ENCODE measurements at places on chromosomes 1 and 21. TPM values are rescaled to one million over a fixed set of nuclear protein-coding genes. Genes with fewer than 3 reads are reported as not detected.

Gene SEMA4A
- total RNA-seq, result 24.1 TPM

DNA sequence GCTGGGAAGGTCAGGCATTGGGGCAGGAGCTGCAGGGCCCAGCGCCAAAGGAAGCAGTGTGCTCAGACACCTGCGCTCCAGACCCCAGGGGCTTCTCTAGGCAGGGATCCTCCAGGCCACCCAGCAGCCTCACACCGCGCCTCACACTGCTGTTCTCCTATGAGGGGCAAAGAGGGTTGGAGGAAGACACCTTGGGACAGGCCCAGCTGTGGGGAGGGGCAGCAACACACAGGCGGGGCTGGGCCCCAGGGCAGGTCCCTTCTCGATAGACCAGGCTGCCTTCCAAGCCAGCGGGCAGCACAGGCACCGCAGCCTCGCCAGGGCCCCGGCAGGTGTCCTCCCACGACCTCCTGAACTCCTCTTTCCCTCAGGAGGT is 20.7 kb upstream of the PRSS38 start:
- H3K36me3 ChIP-seq, result no peaks in the 10 kb centered on the region
- H3K4me3 ChIP-seq, result peak overlapping the region; percentile 7
- H3K27me3 ChIP-seq, result no peaks in the 10 kb centered on the region
- no peak for DNase-seq

DNA sequence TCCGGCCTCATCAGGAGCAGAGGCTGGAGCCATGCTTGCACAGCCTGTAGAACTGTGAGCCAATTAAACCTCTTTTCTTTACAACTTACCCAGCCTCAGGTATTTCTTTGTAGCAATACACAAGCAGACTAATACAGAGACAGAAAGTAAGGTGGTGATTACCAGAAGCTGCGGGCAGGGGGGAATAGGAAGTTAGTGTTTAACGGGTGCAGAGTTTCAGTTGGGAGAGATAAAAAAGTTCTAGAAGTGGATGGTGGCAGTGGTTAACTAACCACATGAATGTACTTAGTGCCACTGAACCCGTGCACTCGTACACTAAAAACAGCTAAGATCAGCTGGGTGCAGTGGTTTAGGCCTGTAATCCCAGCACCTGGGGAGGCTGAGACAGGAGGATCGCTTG is 80.4 kb upstream of the TARDBP start:
- no peaks in the 10 kb centered on the region for H3K4me1 ChIP-seq
- no peak overlapping the region for H3K4me3 ChIP-seq
- DNase-seq, result no peak
- no peak overlapping the region for H3K27ac ChIP-seq

Gene NPHP4
- total RNA-seq, result 6.3 TPM

DNA sequence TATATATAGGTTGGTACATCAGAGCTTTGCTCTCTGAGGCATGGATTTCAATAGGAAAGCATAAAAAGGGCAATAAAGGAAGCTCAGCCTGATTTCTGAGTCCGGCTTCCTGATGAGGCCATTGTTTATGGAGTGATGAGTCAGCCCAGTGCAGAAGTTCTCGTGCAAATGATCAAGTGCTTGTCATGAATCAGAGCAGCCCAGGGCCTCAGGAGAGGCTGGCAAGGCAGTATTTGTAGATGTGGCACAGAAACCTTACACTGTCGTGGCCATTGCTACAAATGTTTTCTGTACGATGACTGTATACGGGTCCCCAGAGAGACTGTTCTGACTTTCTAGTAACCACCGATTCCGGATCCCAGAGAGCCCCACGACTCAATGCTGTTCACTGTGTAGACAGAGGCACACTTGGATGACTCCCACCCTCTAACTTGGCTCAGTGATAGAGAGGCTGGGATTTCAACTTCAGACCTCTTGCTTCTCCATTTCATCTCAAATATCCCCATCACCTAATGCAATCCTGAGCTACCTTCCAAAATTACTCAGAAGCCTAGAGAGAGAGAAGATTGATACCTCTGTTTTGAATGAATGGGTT is 26.8 kb downstream of the UMODL1 start:
- H3K4me1 ChIP-seq, result peaks cover 27% of the 10 kb centered on the region
- DNase-seq, result no peak
- no peak overlapping the region for H3K4me3 ChIP-seq

GRCh38 chr1:176193023-176193422 is 14.1 kb downstream of the COP1 start:
- H3K36me3 ChIP-seq, result no peaks in the 10 kb centered on the region

GRCh38 chr1:176989754-176990153 is 174.8 kb downstream of the ASTN1 start:
- H3K27me3 ChIP-seq, result no peaks in the 10 kb centered on the region
- no peaks in the 10 kb centered on the region for H3K4me1 ChIP-seq
- no peaks in the 10 kb centered on the region for H3K36me3 ChIP-seq
- no peak for DNase-seq
- H3K4me3 ChIP-seq, result no peak overlapping the region

Gene AHCTF1
- total RNA-seq, result 33.1 TPM

DNA sequence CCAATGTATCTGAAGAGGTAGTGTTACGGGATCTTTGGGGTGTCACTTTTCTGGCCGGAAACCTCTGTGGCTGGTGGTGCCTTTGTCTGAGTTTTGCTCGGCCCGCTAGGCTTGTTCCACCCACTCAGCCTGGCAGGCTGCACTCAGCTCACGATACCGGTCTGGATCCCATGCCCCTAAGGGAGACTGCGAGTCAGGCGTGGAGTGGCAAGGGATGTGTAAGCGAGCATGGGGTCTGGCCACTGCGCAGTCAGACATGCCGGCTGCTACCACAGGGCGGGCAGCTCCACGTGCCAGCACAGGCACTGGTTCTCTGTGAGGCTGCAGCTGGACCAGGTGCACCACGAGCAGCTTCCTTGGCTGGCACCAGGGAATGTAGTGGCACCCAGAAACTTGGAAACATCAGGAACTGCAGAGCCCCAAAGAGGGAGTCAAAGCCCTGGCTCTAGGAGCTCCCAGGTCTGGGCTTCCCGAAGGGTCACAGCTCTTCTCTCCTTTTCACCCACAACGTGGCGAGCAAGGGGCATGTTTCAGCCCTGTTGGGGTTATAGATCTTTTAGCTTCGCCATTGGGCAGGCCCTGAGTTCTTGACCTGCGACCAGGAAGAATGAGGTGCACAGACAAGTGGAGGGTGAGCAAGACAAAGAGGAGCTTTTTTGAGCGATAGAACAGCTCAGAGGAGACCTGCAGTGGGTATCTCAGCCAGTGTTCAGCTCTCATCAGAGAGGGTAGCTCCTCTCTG is 23.8 kb upstream of the LRRC8C start:
- no peak overlapping the region for H3K27ac ChIP-seq
- H3K4me1 ChIP-seq, result peaks cover 59% of the 10 kb centered on the region
- no peaks in the 10 kb centered on the region for H3K27me3 ChIP-seq

Gene RGS7
- not detected for total RNA-seq

DNA sequence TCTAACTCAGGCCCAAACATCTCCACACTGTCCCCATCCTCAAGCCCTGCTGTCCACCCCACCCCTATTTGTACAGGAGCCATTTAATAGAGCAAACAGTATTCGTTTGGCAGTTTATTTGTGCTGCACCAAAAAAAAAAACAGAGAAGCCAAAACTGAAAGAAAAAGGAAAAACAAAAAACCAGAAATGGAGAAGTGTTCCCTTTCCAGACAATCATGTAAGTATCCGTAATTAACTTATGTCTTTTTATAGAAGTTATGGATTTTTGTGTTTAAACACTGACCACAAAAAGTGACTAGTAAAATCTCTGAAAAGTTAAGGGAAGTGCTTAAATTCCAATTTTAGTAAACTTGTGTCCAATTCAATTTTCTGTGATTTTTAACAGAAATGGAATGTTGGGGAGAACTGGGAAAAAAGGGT is 40.4 kb upstream of the ZBTB18 start:
- peaks cover 15% of the 10 kb centered on the region for H3K4me1 ChIP-seq
- no peak for DNase-seq
- H3K4me3 ChIP-seq, result no peak overlapping the region
- no peaks in the 10 kb centered on the region for H3K36me3 ChIP-seq

GRCh38 chr1:12040457-12041051 is 21.3 kb downstream of the MIIP start:
- no peaks in the 10 kb centered on the region for H3K36me3 ChIP-seq
- no peaks in the 10 kb centered on the region for H3K4me1 ChIP-seq
- no peak overlapping the region for H3K4me3 ChIP-seq
- DNase-seq, result no peak
- no peak overlapping the region for H3K27ac ChIP-seq

DNA sequence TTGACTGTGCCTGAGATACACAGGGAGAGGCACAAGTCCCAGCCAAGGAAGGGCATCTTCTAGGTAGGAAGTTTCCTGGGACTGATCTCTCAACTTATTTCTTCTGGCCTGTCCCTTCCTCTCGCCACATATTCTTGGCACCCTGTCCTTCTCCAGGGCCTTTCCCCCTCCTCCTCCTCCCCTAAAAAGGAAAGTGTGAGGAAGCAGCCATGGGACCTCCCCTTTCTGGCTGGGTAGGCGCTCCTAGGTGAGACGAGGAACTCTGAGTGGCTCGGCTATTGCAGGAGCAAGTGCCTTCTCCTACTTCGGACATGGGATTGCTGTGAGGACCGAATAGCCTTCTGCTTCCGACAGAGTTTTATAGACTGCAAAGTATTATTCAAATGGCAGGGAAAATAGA is 15.5 kb upstream of the MTARC2 start:
- no peak overlapping the region for H3K4me3 ChIP-seq
- H3K36me3 ChIP-seq, result no peaks in the 10 kb centered on the region
- H3K27me3 ChIP-seq, result no peaks in the 10 kb centered on the region
- H3K4me1 ChIP-seq, result peaks cover 4% of the 10 kb centered on the region

Gene COL8A2
- 4.1 TPM for total RNA-seq

DNA sequence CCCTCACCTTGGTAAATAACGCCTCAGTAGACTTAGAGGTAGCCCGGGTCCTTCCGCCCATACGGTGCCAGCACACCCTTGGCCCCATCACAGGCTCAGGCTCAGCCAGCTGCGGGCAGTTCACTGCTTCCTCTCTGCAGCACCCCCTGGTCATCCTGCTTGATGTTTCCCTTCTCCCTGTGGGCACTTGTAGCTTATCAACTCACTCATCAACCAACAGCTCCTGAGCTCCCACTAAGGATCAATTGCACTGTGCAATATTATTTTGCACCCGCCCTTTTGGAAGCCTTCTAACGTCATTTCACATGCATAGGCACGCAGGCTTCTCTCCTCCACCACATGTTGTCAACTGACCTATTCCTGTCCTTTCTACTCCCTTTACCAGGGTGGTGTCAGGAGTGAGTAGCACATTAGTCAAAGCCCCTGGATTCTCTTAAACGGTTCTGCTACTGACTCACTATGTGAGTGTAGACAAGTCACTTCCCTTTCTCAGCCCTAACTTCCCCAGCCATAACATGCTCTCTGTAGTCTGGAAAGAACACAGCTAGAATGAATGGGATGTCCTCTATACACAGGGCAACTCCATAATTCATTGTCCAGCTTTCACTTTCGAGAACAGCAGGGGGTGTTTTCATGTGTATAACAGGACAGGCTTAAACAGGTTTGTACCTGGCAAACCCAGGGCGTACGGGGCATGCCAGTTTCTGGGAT is 47.1 kb upstream of the IRF2BP2 start:
- H3K4me3 ChIP-seq, result peak overlapping the region; percentile 18
- DNase-seq, result no peak
- peak overlapping the region; percentile 91 for H3K27ac ChIP-seq
- no peaks in the 10 kb centered on the region for H3K36me3 ChIP-seq
- no peaks in the 10 kb centered on the region for H3K27me3 ChIP-seq

DNA sequence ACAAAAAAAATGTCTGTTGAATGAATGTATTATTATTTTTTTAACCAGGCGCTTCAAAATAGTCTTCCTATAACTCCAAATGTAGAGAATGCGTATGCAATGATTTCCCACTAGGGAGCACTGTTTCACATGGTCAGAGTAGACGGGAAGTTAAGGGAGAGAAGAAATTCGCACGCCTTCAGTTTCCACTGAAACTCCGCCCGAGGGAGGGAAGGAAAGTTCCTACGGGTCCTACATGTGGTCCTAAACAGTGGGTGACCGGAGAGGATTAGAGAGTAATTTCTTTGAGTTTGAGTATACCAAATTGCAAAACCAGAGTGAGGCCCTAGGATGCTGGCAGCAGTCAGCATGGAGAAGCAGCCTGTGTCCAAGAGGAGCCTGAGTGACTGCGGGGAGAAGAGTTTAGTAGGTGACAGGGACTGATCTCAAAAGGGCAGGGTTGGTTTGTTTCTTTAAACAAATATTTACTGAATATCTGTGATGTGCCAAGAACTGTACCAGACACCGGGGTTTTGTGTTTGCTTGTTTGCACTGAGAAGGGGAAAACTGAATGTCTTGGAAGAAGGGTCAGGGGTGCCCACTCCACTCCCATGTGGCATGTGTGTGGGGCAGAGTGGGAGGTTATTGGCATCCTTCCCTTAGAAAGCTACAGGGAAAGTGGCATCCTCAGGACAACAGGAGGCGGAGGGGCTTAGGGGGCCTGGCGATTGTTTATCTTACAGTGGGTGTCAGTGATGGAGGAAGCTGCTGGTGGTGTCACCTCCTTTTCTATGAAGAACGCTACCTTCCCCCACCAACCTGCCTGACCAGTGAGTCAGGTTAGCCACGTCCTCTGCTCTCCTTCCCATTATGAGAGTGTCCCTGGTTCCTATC is 22.8 kb downstream of the RNU5D-1 start:
- H3K27ac ChIP-seq, result no peak overlapping the region
- no peak for DNase-seq
- H3K4me3 ChIP-seq, result no peak overlapping the region
- H3K36me3 ChIP-seq, result no peaks in the 10 kb centered on the region
- H3K27me3 ChIP-seq, result no peaks in the 10 kb centered on the region

Gene SMAP2
- total RNA-seq, result 34.9 TPM

GRCh38 chr21:34884346-34884929 is 164.7 kb downstream of the RUNX1 start:
- peak overlapping the region; percentile 97 for H3K27ac ChIP-seq
- no peak for DNase-seq
- H3K27me3 ChIP-seq, result no peaks in the 10 kb centered on the region
- H3K36me3 ChIP-seq, result no peaks in the 10 kb centered on the region

- no peak overlapping the region for H3K27ac ChIP-seq
- H3K4me1 ChIP-seq, result no peaks in the 10 kb centered on the region
- DNase-seq, result no peak
- H3K36me3 ChIP-seq, result no peaks in the 10 kb centered on the region
Observed at GRCh38 chr1:36836916-36837315, 197.4 kb downstream of the GRIK3 start.

GRCh38 chr1:47212636-47213229 is 19.3 kb downstream of the TAL1 start:
- H3K4me3 ChIP-seq, result no peak overlapping the region
- no peaks in the 10 kb centered on the region for H3K27me3 ChIP-seq
- H3K4me1 ChIP-seq, result peaks cover 9% of the 10 kb centered on the region
- no peak overlapping the region for H3K27ac ChIP-seq
- DNase-seq, result no peak

Gene UMODL1
- not detected for total RNA-seq
